Activated T-cell treated with anti-CD3 and anti-CD28 coated beads, Interleukin-2, amount 50 U/mL, for 72 hours (primary cell): ENCODE measurements at places on chromosomes 1 and 21. TPM values are rescaled to one million over a fixed set of nuclear protein-coding genes. Genes with fewer than 3 reads are reported as not detected.

TMEM269 gene
- total RNA-seq, result 1.9 TPM

DNA sequence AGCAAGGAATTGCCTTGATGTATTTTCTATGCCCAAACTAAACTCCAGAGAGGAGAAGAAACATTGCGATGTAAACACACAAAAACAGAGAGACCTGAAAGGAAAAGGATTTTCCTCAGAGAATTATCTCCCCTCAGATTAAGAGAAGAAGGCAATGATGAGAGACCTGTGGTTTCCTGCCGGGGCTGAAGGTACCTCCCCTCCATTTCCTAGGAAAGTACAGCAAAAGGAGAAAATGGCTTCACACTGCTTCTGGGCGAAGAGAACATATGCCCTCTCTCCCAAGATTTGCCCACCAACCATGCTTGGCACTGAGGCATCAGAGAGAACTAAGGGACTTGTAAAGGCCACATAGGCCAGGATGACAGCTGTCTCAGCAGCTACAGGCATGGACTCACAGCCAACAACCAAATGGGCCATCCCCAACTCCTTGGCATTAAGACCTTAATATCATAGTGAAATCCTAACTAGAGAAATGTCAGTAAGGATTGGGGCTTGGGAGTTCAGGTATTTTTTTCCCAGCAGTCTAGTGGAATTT is 523.0 kb downstream of the PTPRC start:
- peak overlapping the region; percentile 54 for H3K4me3 ChIP-seq
- H3K4me1 ChIP-seq, result peaks cover 31% of the 10 kb centered on the region
- H3K36me3 ChIP-seq, result no peaks in the 10 kb centered on the region
- no peak overlapping the region for H3K27ac ChIP-seq

S100B gene
- total RNA-seq, result 0.72 TPM

DNA sequence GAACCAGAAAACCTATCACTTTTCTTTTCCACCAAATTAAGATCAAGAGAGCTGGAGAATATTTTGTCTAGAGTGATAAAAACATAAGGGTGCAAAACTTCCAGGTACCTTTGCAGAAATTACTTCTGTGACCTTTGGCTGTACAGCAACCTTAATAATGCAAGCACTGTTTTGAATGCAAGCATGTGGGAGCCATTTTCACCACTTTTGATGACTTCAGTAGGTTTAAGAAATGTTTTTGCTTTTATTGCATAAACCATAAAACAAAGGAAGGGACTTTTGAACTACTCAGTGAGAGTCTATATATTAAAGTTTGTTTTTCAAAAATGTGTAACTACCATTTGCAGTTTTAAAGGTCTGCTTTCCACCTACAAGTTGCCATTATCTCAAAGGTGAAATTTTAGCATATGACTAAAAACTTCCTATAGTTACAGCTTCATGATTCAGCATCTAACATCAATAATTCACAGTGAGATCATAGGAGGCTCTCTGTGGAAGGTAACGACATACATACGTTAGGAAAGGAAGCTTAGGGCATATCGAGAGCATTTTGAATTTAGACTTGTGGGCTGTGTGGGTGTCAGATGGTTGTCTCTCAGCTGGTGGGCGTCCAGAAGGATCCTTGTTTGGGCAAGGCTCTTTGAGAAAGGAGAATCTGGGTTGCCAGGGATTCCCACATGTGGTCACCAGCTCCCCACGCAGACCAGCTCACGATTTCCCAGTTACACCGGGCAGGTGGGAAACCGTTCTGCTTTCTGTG is 1.1 kb upstream of the GADD45A start:
- H3K27ac ChIP-seq, result peak overlapping the region; percentile 85
- no peaks in the 10 kb centered on the region for H3K27me3 ChIP-seq
- H3K4me3 ChIP-seq, result peak overlapping the region; percentile 75
- peaks cover 44% of the 10 kb centered on the region for H3K4me1 ChIP-seq
- peak; percentile 65 for DNase-seq

CD34 gene
- 0.05 TPM for total RNA-seq

- no peaks in the 10 kb centered on the region for H3K27me3 ChIP-seq
- H3K36me3 ChIP-seq, result no peaks in the 10 kb centered on the region
- peak overlapping the region; percentile 41 for H3K4me3 ChIP-seq
Measured at GRCh38 chr1:23720256-23720995, 22.8 kb upstream of the ELOA start.

DNA sequence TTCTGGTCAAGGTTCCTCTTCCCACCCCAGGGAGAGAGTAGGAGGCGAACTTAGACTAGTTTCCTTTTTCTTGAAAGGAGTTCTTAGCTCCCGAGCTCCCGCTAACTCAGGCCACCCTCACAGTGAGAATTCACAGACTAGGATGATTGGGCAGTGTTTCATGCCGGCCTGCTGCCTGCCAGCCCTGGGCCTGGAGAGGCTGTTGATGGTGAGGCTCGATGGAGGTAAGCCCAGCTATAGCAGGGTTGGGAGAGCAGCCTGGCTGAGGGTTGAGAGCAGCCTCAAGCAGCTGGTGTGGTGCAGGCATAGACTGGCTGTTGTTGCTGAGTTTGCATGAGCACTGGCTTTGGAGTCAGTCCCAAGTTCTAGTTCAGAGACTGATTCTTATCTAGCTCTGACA is 274.4 kb downstream of the MATN1 start:
- DNase-seq, result no peak
- H3K4me3 ChIP-seq, result no peak overlapping the region
- H3K27ac ChIP-seq, result no peak overlapping the region
- H3K36me3 ChIP-seq, result no peaks in the 10 kb centered on the region
- H3K4me1 ChIP-seq, result no peaks in the 10 kb centered on the region

- H3K4me1 ChIP-seq, result peaks cover 6% of the 10 kb centered on the region
- no peak overlapping the region for H3K4me3 ChIP-seq
- H3K36me3 ChIP-seq, result no peaks in the 10 kb centered on the region
- no peak for DNase-seq
Measured at GRCh38 chr1:63612564-63612963, 19.4 kb downstream of the PGM1 start.

TMEM125 gene
- total RNA-seq, result not detected

PLA2G2C gene
- total RNA-seq, result 3.3 TPM
